Cardiac fibroblast (primary cell): ENCODE measurements at places on chromosomes 5 and 9.
A peak's percentile ranks its signal among the peaks of the same experiment; 100 is the strongest.

- DNase-seq: peak; percentile 27
Observed at GRCh38 chr5:102922799-102923477, 167.8 kb downstream of the PAM start.

- DNase-seq: peak; percentile 73
Observed at GRCh38 chr5:395156-395920, 47.6 kb upstream of the EXOC3 start.

GRCh38 chr5:25020454-25020853, 375.7 kb upstream of the CDH10 start:
- no peak for DNase-seq

GRCh38 chr9:127067603-127068220, 54.7 kb downstream of the ANGPTL2 start:
- DNase-seq: no peak

DNA sequence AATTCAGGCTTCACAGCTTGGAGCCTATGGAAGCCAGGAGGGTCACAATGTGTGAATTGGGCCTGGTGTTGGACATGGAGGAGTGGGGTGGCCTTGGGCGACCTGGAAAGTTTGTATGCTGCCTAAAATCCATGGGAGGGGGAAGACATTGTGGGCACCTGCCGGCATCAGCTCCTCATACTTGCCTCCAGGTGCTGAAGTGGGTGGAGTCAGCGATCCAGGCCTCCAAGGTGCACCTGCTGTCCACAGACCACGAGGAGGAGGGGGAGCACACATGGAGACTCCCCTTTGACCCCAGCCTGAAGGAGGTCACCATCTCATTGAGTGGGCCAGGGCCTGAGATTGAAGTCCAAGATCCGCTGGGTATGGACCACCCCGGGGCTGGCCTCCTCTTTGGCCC, 29.1 kb downstream of the HMCN2 start:
- no peak for DNase-seq

GRCh38 chr9:101664453-101664852, 69.7 kb upstream of the PPP3R2 start:
- DNase-seq: no peak

GRCh38 chr9:80622508-80622907, 1050.7 kb downstream of the TLE4 start:
- DNase-seq: no peak
